ENCODE measurements at places on chromosomes 12 and 14.

DNA sequence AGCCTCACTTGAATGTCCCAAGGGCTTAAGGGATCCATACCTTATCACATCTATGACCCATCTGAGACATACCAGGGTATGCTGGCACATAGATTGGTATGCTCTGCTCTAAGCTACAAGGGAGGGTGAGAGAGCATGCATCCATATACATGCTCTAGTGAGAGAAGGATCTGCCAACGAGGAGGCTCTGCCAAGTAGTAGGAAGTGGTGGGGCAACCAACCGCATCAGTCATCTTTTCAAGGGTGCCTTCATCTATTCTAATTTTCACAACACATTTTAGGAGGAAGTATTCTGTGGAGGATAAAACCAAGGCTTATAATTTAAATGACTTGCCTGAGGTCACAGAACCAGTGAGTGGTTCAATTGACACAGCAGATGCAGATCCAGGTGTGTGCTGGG, 6.6 kb upstream of the PPM1A start:
- DNase-seq = peak; percentile 22

GRCh38 chr14:34872822-34873588, 2.2 kb downstream of the BAZ1A start:
- DNase-seq = no peak

- no peak for DNase-seq
Measured at GRCh38 chr12:76687981-76688380, 75.9 kb upstream of the ZDHHC17 start.

DNA sequence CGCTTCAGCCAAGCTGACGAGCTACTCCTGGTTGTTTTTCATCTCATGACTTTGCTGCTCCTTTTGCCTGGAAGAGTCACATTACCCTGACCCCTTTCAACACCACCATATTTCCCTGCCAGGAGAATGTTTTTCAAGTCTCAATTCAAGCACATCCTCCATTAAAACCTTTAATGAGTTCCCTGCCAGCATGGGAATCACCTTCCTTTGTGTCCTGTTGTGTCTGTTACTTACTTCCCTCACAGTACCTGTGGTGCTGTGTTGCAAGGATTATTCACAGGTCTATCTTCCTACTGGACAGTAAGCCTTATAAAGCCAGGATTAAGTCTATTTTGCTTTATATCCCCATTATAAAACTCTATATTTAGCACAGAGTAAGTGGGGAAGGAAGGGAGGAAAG, 13.6 kb upstream of the SLC35F4 start:
- no peak for DNase-seq

DNA sequence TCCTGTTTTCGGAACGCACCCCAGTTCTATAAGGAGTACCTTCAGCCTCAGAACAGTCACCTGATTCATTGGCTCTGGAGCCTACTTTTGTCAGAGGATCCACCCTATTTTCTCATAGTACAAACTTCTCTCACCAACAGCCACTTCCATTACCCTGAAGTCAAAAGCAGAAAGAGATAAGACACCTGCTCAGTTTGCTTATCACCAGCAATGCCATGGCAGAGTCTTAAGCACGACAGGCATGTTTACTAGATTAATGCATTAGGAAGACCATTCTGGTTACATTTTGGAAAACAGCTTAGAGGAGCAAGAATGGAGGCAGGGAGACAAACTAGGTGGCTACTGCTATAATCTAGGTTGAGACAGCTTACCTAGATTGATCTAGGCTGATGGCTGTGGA, 67.7 kb downstream of the GXYLT1 start:
- no peak for DNase-seq

DNA sequence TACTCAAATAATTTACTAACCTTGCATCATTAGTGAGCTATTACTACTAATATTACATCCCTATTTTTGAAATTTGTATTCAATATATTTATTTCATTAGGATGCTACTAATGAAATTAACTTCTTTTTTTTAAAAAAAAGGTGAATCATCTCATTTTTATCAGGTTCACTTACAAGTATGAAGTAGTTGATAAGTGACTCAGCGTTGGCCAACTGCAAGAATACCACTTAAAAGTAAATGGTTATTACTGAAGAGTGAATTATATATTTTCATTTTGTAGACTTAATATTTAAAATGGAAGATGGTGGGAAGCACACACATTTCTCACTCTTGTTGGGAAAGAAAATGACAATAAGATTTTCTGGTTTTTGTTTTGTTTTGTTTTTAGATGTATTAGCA, 19.6 kb downstream of the OR4N2 start:
- DNase-seq = no peak

- DNase-seq = peak; percentile 89
Measured at GRCh38 chr14:102776761-102777710, at the start of gene TRAF3. Gene TRAF3 (plus strand): TSS chr14:102777449. CDS start chr14:102870202, 92,753 bp downstream.

- DNase-seq = no peak
Measured at GRCh38 chr12:92912052-92912451, 17.0 kb downstream of the EEA1 start.

DNA sequence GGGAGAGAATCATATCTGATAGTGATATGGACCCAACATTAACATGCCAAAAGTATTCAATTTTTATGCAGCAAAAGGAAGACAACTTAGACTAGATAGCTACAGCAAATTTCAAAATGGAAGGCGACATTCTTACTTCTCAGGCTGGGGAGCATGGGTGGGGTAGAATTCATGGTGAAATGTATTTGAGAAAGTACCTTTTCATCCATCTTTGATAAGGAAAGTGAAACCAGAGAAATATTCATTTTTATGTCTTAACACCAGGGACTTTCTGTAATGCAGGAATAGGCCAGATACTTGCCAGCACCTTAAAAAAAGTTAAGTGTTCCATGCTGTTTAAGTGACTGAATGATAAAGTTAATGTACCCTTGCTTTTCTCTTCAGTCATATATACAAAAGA, 13.4 kb downstream of the BTG1 start:
- DNase-seq = no peak

- no peak for DNase-seq
Measured at GRCh38 chr14:70257526-70257925, 68.8 kb upstream of the SLC8A3 start.

- no peak for DNase-seq
Measured at GRCh38 chr14:60175255-60175902, 10.2 kb upstream of the DHRS7 start.

DNA sequence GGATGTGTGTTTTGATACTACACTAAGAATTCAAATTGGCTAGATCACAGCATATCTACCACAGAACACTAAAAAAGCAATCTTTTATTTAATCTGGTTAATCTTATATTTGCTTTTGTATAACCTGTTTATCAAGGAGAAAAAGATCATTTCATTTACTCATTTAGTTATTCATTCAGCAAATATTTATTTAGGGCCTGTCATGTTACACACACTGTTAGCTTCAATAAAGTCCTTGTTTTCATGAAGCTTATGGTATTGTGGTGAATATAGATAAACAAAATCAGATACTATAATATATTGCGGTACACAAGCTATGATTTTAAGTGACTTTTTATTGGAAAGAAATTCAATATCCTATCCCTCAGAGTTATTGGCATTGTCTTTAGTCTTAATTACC, 350.8 kb downstream of the LRFN5 start:
- DNase-seq = no peak

DNA sequence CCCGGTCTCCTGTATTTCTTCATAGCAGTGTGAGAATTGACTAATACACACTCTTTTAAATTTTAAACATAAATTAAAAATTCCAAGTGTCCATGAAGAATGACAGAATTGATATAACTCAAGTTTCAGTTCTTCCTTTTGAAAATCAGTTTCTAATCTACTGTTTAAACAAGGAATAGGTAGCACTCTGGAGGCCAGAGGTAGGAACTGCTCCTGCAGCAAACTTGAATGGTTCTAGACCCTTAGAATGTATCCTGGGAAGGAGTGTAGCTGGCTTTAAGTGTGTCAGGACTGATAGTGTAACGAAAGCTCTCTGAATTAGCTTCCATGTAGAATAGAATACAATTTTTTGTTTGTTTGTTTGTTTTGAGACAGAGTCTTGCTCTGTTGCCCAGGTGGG, 76.8 kb downstream of the AKAP6 start:
- DNase-seq = no peak

DNA sequence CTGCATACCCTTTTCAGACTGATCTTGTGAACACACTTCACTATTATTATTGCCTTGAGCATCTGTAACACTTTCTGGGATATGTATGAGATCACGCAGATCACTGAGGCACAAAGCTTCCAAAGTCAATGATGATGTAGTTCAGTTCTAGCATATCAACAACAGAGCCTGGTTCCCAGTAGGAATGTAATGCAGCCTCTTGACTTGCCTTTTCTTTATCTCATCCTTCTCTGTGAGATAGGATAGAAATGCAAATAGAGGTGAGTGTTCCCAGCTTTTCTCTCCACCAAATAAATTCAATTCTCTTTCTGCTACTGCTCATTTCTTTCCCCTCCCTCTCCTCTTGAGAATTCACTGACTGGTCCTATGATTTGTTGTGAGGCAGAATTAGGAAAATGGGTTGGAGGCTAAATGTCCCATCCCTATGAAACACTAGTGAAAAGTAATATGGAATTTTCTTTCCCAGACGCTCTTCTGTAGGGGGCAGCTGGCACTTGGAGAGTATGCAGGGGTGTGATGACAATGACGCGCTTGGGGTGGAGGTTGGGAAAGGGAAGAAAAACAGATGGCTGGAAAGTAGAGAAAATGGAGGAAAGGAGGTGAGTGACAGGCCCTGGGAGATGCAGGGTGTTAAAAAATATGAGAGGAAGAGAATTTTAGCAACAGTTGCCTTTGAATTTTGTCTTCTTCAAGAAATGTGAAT, 96.0 kb upstream of the TMTC1 start:
- no peak for DNase-seq

GRCh38 chr12:42779186-42779859, 189.8 kb upstream of the PRICKLE1 start:
- no peak for DNase-seq

DNA sequence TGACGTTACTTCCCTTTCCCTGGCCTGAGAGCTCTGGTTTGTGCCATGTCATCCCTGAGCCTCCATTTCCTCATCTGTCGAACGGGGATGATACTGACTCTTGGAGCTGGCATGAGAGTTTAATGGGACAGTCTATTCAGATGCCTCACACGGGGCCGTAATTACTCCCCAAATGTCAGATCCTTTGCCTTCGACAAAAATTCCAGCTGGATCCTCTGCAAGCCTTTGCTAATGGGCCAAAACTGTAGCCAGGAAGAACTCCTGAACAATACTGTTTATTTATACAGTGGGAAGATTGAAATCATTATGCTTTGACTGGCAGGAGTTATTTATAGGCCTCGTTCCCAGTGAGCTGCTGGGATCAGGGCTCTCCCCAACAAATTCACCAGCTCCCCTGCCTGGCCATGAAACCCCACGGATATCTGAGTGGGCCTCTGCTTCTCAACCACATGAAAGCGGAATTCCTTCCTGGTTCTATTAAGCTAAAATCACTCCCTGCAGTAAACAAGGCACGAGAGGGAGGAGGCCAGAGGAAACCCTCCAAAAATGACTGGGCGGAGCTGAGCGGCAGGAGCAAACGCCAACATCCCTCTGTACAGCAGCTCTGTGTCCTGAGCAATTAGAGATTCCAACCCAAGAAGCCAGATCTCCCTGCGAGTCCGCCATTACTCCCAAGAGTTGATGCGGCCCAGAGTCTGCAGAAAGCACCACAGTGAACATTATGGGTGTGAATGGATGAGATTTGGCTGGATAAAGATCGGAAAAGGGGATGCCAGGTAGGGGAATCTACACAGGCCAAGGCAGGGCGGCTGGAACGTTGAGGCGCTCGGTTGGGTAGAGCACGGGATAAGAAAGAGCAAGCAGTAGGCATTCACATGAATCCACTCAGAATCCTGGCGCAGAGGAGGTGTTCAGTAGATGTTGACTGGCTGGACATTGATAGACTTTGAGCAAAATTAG, 326.1 kb downstream of the BCL11B start:
- no peak for DNase-seq

GRCh38 chr14:56514663-56515371, 64.8 kb upstream of the TMEM260 start:
- DNase-seq = no peak
